CD4-positive, alpha-beta T cell treated with Interleukin-17A for 1 hour (primary cell): ENCODE measurements at places on chromosomes 12 and 14.

GRCh38 chr12:124647316-124647715 lies 79.9 kb upstream of the NCOR2 start:
- DNase-seq = no peak

DNA sequence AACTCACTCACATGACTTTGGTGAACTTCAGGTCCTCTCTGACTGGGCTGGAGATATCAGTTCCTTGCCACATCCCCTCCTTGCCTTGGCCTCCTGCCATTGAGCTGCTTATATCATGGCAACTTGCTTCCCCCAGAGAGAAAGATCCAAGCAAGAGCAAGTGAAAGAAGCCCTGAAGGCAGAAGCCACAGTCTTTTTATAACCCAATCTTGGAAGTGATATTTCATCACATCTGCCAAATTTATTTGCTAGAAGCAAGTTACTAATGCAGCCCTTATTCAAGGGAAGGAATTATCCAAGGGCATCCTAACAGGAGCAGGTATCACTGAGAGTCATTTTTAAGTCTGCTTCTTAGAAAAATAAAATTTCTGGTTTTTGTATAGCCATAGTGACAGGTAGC lies 127.8 kb downstream of the SLC38A4 start:
- DNase-seq = no peak

- no peak for DNase-seq
Observed at GRCh38 chr14:76396714-76397187, 20.8 kb downstream of the ESRRB start.

GRCh38 chr14:88281447-88281846 lies 41.6 kb downstream of the KCNK10 start:
- no peak for DNase-seq

GRCh38 chr12:130747867-130748740 lies 32.0 kb upstream of the RIMBP2 start:
- peak; percentile 60 for DNase-seq

DNA sequence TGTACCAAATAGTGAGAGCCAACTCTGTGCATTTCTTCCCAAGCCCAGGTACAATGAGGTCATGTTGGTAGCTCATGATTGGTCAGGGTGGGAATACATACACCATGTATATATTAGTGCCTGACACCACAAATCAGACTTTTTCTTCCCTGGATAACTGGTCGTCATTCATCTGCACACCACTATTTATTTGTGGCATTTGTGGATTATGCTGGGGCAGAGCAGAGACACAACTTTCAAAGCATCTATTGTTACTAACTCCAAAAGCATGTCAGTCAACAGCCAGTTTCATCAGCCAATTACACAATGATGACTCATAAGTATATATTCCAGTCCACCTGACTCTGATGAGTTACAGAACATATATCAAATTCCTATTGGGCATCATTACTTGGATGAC lies 181.7 kb downstream of the ADAMTS20 start:
- no peak for DNase-seq

GRCh38 chr12:63814146-63814772 lies 30.2 kb upstream of the SRGAP1 start:
- no peak for DNase-seq

DNA sequence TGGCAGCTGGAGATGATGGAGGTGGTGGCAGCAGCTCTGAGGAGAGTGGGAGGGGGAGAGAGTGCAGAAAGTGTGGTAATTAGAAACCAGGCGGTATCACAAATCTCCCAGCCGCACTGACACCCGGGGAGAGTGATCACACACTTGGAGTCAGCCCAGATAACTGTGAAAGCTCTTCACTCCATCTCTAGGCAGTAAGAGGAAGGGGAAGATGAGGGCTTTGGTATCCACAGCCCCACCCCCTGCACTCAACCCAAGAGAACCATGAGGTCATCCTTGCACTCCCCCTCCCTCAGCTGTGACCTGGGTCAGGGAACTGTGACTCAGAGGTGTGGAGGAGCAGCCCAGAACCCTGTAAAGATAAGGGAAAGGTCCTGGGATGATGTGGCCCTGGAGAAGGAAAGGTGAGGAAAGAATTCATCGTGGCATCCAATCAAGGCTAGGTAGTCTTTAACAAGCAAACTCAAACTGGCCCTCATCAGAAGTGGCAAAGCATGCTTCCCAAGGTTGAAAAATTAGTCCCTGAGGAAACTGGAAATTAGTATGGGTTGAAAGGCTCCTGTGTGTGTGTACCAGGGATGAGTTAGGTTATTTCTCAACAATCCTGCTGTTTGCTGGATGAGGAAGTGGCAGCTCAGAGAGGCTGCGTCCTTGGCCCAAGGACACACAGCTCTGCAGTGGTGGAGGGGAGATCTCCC lies 111.0 kb upstream of the LHX5 start:
- DNase-seq = no peak

- DNase-seq = no peak
Observed at GRCh38 chr14:25042362-25043299, 7.3 kb downstream of the STXBP6 start.

- DNase-seq = peak; percentile 8
Observed at GRCh38 chr12:62934799-62935674, at the start of gene PPM1H. Gene PPM1H (minus strand): TSS chr12:62935150. CDS start chr12:62934736, 414 bp downstream.

DNA sequence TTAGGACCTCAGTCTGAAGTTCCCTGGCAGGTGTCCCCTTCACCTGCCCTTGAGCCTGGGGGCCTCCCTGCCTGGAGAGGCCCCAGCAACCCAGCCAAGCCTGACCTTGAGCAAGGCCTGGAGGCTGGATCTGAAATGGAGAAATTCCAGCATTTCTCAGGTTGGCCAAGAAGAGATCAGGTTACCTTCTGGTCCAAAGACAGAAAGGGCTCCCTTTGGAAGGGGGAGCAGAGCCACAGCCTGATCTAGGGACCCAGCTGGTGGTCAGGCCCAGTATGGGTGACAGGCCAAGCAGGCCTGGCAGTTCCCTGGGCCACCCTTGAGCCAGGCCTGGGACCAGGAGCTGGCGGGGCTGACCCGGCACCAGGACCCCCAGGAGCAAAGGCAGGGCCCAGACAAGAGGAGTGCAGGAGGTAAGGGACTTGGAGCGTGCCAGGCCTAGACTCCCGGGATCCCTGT lies 82.8 kb downstream of the TNFAIP2 start:
- no peak for DNase-seq

DNA sequence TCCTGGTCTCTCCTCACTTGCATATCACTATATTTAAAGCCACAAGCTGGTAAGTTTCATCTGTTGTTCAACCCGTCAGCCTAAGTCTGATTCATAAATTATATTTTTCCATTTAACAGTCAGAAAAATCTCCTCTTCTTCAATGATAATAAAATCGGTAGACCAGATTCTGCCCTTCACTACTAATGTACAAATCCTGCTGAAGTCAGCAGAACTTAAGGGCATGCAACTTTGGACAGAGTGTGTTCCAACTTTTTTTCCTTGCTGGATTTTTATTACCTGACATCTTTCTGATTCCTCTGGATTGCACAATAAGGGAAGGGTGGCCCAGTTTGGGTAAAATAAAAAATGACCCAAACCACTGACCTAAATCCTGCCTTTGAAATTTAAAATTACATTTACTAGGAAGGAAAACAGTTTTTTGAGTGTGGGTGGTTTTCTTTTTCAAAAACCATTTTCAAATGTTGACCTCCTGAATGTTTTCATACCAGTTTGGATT lies 125.4 kb upstream of the DIO2 start:
- no peak for DNase-seq

DNA sequence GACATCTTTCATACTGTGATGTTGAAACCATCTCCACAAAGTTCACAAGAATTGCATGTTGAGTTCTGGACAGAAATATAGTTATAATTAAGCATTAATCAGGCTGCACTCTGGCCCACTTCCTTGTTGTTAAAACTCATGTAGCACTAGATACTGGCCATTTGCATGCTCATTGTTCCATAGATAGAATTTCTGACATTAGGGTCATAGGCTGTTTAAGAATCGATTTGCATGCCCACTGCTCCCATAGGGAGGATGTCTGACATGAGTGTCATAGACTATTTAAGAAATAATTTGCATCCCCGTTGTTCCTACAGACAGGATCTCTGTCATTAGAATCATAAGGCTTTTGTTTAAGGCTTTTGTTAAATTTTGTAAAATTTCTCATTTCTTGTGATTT lies 50.2 kb downstream of the MYF5 start:
- no peak for DNase-seq

DNA sequence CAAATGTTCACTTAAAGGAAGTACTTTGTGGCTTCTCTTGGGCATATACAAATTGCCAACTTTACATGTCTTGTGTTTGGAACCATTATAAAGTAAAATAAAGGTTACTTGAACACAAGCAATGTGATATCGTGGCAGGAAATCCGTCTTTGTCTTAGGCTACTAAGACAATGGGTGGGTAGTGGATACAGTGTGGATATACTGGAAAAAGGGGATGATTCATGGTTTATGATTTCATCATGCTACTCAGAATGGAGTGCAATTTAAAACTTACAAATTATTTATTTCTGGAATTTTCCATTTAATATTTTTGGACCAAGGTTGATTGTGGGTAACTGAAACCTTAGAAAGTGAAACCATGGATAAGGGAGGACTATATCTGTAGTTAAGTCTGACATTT lies 48.4 kb downstream of the MYRFL start:
- DNase-seq = no peak

GRCh38 chr12:126033751-126034150 lies 968.5 kb downstream of the AACS start:
- no peak for DNase-seq

- no peak for DNase-seq
Observed at GRCh38 chr12:63040526-63041220, 105.7 kb upstream of the PPM1H start.

DNA sequence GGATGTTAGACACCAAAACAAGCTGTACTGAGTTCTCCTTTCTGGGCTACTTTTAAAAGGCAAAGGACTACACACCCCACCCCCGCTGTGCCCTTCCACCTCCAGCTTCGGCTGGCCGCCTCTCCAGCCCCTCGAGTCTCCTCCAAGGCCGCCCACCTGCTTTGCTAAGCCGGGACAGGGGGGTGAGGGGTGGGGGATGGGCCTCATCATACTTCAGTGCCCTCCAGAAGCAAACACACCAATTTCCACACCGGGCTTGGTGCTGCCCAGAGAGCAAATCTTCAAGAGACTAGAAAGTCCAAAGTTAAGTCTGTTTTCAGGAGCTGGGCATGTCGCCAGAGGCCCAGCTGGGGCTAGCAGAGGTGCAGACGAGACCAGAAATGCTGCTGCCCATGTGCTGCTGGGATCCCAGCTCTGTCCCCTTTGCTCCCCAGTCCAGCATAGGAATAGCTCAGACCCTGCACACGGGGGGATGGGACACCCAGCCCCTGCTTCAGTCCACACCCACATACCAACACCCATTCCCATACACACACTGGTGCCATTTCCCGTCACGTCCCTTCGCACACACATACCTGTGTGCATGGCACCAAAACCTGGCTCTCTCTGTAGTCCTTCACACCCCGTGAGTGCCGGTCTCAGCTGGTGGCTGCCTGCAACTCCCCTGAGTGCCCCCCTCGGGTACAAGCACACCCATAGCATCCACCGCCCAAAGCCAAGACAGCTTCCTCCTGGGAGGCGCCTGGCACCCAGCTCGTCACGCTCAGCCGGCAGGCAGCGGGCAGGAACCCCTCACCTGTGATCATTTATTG lies 1.0 kb downstream of the SLC6A12 start:
- no peak for DNase-seq

DNA sequence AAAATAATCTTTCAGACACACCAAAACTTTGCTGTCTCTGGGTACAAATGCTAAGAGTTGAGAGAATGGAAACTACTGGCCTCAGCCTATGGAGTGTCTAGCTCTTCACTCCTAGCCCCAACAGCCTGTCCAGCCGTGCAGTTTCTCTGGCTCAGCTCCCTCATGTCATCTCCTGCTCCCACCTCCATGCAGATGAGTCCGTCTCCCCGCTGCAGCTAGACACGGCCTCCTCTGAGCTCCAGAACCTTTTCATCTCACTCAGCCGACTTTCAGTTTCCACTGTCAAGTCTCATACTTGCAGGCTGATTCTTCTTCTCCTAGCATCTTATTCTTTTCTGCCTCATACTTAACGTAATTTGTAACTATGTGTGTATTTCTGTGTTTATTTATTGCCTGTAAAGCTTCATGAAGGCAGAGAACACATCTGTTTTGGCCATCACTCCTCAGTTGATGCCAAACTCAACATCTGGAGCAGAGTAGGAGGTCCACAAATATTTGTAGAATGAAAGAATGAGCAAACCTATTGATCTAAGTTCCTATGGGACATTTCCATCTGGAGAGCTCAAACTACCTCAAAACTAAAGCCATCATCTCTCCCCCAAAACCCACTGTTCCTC lies 139.8 kb upstream of the PWP1 start:
- DNase-seq = no peak

DNA sequence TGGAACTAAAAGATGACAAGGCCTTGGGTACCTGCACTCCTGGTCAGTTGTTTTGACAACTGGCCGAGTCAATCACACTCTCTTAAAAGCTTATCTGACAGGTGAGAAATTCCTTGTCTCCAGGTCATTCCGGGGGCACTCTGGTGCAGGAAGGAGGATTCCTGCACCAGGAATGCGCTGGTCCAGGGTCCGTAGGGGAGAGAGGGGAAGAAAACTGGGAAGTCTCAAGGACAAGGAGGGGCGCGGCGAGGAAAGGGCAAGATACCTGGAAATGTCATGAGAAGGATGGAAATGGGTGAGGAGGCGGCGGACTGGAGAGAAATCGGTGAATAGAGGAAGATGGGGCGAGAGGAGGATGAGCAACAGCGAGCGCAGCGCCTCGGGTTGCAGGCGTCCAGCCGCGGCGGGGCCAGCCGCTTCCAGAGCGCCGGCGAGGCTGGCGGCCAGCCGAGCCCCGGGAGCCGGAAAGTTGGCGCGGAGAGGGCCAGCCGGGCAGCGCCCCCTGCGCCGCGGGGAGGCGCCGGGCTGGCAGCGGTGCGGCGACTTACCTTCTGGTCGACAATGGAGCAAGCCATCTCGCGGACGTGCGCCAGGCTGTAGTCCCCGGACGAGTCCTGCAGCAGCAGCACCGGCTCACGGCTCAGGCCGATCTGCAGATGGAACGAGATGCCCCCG lies 809 bp downstream of the PRKD1 start:
- no peak for DNase-seq

GRCh38 chr14:103207388-103208072 lies 84.3 kb downstream of the TNFAIP2 start:
- no peak for DNase-seq

DNA sequence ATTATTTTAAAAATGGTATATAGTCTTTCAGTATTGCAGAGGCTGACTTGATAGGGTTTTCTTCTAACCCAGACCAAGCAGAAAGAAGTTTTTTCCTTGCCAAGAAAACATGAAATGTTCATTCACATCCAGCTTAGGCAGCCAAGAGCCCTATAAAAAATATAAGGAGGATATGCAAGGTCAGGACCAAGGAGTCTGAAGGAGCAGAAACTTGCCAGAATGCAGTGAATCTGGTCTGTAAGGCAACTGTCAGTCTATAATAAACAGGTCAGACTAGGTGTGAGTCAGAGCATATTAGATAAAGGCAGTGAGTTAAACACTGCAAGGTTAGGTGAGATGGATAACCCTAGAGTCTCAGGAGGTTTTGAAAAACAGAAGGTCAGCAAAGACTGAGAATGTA lies 645.5 kb downstream of the C12orf50 start:
- no peak for DNase-seq

GRCh38 chr14:102095871-102096568 lies 9.2 kb upstream of the HSP90AA1 start:
- DNase-seq = no peak
